Activated naive CD8-positive, alpha-beta T cell treated with anti-CD3 and anti-CD28 coated beads, Interleukin-2, amount 10 ng/mL, durations not matched to agents 7 days and 5 days (primary cell): ENCODE measurements at places on chromosomes 1 and 21. TPM values are rescaled to one million over a fixed set of nuclear protein-coding genes. Genes with fewer than 3 reads are reported as not detected.

- H3K4me1 ChIP-seq: no peaks in the 10 kb centered on the region
- no peaks in the 10 kb centered on the region for H3K36me3 ChIP-seq
- no peak for DNase-seq
- H3K27me3 ChIP-seq: peaks cover 2% of the 10 kb centered on the region
These were observed 519.2 kb downstream of the KIF26B start for GRCh38 chr1:245673881-245674414.

DNA sequence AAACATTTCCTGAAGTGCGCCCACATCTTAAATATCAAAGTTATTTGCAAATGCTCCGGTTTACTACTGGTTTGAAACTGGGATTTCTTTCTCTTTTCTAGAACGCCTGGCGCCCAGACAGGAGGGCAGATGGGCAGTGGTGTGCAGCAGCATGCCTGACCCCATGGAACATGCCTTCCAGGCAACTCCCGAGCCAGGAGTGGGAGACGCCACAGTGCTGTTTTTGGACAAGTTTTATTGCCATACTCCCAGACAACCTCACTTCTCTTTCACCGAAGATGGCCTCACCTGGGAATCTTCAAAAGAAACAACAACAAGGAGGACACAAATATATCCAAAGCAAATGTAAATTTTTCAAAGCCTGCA is 21.5 kb downstream of the UBE2G2 start:
- H3K36me3 ChIP-seq: peaks cover 22% of the 10 kb centered on the region
- no peak for DNase-seq
- H3K4me1 ChIP-seq: peaks cover 13% of the 10 kb centered on the region
- no peak overlapping the region for H3K4me3 ChIP-seq

- H3K27ac ChIP-seq: no peak overlapping the region
- DNase-seq: no peak
- H3K27me3 ChIP-seq: peaks cover 35% of the 10 kb centered on the region
- H3K4me1 ChIP-seq: peaks cover 1% of the 10 kb centered on the region
- no peaks in the 10 kb centered on the region for H3K36me3 ChIP-seq
These were observed 858 bp downstream of the BRINP3 start for GRCh38 chr1:190476806-190477205.

The SMCP gene
- total RNA-seq: not detected

The MYOG gene
- not detected for total RNA-seq

The CFHR5 gene
- not detected for total RNA-seq
